Progenitor cell of endocrine pancreas (in vitro differentiated cells): ENCODE measurements at places on chromosomes 13 and 19.

- no peak for DNase-seq
Measured at GRCh38 chr13:99501848-99502301, 603 bp downstream of the TM9SF2 start.

- no peak for DNase-seq
Measured at GRCh38 chr19:1247748-1248138, 640 bp upstream of the MIDN start.

- no peak for DNase-seq
Measured at GRCh38 chr13:40350283-40350992, 316.0 kb downstream of the FOXO1 start.

DNA sequence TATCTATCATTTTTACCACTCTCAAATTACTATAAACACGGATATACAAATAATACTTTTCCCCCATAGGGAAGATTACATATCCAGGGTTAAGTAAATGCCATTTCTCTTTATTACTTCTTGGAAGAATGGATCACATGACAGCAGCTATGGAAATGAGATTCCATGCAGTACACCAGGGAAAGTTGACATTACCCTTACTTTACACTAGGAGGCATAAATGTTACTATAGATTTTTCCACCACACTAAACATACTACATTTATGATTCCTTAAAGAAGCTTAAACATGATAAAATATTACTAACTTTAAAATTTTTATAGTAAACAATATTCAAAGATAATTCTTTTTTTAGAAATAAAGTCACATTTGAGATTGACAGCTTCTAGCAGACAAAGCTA is 611.4 kb downstream of the PCDH9 start:
- no peak for DNase-seq

GRCh38 chr19:45667620-45668341 is at the start of gene GIPR:
GIPR (plus strand) TSS chr19:45668221; CDS start chr19:45669521, 1,300 bp downstream.
- DNase-seq, result peak; percentile 52

DNA sequence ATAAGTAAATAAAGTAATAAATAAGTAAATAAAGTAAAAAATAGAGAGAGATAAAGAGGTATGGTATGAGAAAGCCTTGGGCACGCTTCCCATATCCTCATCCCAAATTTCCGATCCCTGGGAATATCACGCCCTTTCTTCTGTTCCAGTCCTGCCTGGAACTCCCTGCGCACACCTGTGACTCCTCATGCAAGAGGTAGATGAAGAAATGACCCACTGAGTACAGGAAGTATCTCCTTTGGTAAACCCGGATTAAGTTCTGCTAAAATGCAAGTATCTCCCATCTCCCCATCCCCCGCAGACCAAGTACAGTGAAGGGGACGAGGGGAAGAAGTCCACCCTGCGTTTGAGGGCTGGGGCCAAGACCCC is 399 bp upstream of the ZNF136 start:
- no peak for DNase-seq

DNA sequence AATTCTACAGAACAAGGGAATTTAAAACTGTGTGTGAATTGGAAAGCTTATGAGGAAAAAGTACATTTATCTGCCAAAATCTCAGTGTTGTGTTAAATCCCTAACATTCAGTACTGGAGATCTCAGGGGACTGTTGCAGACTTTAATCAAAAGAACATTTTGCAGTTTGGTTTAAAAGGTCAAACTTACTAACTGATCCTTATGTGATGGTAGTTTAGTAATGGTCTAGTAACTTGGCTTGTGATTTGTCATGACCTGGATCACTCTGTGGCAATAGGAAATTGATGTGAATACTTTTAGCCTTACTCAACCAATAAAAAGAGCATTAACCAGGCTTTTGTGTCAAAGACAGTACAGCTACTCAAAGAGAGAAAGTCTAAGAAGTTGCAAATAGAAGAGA is 862.1 kb upstream of the MIR17HG start:
- no peak for DNase-seq

- peak; percentile 27 for DNase-seq
Measured at GRCh38 chr13:21458451-21458812, 671 bp downstream of the ZDHHC20 start.

- no peak for DNase-seq
Measured at GRCh38 chr19:43311256-43311655, 41.9 kb upstream of the PSG9 start.

DNA sequence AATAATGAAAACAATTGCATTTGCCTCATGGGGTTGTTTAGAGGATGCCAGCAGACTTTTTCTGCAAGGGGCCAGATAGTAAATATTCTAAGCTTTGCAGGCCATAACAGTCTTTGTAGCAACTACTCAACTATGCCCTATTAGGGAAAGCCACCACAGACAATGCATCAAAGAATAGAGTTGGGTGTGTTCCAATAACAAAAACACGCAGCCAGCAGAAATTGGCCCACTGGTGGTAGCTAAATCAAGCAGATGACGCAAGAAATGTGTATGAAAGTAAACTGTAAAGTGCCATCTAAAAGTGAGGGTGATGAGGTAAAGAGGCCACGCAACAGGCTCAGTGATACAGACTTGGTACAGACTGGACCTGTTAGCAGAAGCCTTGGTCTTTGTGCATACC is 75.2 kb upstream of the SIAH3 start:
- DNase-seq, result no peak

DNA sequence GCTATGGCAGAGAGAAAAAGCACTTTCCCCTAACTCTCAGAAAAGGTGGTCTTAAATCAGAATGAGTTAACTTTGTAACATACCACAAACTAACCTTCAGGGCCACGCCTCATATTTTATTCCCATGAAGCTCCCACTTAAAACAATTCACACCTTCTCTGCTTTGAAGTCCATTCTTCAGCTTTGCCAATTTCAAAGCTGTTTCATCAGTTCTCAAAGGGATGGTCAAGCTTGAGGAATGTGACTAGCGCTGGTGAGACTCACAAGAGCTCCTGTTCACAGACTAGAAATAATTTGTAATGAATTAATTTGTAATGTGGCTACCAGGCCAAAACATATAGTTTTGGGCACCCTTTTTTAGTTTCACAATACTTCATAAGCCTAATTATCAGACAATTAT is 68.2 kb downstream of the STK24 start:
- no peak for DNase-seq

DNA sequence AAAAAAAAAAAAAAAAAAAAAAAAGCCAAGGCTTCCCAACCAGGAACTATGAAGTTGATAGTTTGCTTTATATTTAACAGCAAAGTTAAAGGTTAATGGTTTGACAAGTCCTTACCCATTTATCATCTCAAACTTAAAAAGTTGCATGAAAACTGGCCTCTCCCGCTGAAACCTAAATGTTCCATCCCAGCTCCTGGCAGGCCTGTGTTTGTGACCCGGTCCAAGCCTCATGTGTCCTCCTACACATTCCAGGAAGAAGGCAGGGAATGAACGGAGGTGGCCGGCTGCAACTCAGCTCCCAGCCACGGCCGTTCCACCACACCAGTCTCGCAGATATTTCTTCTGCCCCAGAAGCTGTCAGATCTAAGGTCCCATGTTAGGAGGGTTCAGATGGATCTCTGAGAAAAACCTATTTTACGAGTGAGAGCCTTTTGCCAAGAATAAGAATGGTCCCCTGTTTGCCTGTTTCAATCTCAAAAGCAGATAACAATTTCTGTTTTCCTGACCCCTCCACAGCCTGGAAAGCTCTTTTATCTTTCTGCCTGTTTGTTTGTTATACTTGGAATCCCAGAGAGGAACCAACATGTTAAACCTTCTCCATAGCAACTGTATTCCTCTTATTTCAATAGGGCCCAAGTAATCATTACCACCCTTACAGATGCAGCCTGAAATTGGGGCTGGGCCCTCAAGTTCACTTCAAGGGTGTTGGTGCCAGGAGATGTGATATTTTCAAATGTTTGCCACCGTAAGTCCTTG is 56.5 kb downstream of the KCTD12 start:
- no peak for DNase-seq

DNA sequence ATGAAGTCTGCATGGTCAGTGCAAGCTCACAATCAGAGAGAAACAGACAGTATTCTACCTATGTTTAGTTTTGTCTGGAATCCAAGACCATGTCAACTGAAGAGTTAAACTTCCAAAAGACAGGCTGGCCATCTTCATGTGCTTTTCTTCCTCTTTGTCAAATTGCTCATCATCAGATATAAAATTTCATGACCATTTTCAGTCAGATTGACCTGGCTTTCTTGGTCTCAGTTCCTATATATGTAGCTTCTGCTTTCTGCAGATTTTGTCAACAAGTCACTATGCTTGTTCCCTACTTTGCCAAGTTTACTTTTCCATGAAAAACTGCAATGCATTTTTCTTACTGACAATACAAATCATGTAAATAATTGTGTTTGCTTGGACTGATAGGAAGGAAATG is 13.9 kb downstream of the SLC46A3 start:
- DNase-seq, result no peak
